Right atrium auricular region (tissue), 2 donors: ENCODE measurements at places on chromosomes 16 and 17.

GRCh38 chr16:81489547-81490267 is 45.1 kb downstream of the CMIP start:
- DNase-seq: no peak
- H3K4me1 ChIP-seq: peaks cover 63% of the 10 kb centered on the region
- H3K27me3 ChIP-seq: no peaks in the 10 kb centered on the region
- no peak overlapping the region for H3K27ac ChIP-seq
- H3K36me3 ChIP-seq: no peaks in the 10 kb centered on the region

- no peak overlapping the region for H3K27ac ChIP-seq
- H3K4me3 ChIP-seq: no peak overlapping the region
- H3K36me3 ChIP-seq: no peaks in the 10 kb centered on the region
- H3K27me3 ChIP-seq: no peaks in the 10 kb centered on the region
Measured at GRCh38 chr17:41943492-41943891, 13.1 kb downstream of the ODAD4 start.

DNA sequence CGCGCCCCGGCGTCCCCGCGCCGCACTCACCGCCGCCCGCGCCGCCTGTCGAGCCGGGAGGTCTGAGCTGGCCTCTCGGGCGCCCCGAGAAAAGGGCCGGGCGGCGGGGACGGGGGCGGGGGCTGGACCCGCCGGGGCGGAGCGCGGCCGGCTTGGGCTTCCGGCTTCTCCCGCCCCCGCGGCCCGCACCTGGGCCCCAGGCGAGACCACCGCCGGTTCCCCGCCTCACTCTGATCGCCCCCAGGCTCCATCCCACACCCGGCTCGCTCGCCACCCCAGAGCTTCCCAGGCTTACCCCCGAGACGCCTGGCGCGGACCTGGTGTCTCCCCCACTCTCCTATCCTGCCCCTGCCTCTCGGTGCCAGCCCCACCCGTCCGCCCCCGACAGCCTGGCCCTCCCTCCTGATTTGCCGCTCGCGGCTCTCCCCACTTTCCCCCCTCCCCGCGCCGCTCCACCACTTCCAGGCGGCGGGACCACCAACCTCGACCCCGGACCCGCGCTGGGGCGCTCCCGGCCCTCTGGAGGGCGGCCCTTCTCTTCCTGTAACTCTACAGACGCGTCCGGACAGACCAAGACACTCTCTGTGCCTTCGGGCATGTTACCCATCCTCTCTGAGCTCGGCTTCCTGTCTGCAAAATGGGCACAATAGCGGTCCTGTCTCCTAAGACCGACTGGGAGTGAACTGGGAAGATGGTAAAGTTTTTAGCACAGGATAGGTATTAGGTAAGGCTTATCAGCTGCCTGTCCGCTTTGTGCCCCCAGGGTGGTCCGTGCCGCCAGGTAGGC is at the start of gene LITAF:
LITAF (minus strand) TSS at position 64 of the 787 bp plus-strand sequence. CDS start 30,189 bp downstream, outside the sequence.
- H3K27ac ChIP-seq: peak within 1 kb of the TSS; percentile 95
- H3K36me3 ChIP-seq: no peaks in the 10 kb centered on the region
- peaks cover 32% of the 10 kb centered on the region for H3K4me1 ChIP-seq
- DNase-seq: peak; percentile 69

DNA sequence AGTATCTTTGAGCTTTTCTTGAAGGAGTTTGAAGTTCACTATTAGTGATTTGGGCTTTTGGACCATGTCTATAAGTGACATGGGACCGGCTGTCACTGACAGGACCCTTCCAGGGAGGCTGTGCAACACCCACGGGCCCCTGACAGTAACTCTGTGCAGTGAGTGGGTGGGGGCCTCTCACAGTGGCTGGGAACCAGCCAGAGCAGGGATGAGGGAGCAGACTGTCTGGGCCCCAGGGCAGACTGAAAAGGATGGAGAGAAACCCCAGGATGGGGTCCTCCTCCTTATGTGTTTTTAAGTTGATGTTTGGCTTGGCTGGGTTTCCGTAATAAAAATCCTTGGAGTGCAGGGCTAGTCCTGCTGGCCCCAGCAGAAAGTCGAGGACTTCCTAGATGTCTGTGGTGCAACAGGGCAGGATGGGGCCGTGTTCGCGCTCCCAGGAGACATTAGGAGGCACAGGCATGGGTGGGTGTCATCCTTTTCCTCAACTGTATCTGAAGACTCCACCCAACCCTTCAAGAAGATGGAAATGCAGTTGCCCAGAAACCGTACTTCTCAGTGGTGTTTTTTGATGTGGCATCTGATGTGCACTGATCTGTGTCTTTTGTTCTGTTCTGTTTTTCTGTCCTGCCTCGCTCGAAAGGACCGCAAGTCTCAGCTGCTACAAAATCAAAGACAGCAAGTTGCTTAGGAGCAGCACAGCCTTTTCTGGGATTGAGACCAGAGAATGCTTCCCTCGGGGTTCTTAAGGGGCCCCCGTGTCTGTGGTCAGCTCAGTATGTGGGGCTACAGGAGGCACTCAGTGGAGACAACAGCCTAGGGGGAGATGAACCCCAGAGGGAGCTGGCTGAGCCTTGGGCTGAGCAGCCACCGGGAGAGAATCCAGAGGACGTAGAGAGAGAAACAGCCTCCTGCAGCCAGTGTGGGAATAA is 24.2 kb downstream of the PLD6 start:
- no peaks in the 10 kb centered on the region for H3K27me3 ChIP-seq
- H3K36me3 ChIP-seq: peaks cover 60% of the 10 kb centered on the region
- peaks cover 48% of the 10 kb centered on the region for H3K4me1 ChIP-seq
- H3K4me3 ChIP-seq: no peak overlapping the region

- H3K36me3 ChIP-seq: no peaks in the 10 kb centered on the region
- H3K27me3 ChIP-seq: no peaks in the 10 kb centered on the region
- no peak for DNase-seq
- H3K4me3 ChIP-seq: no peak overlapping the region
- H3K4me1 ChIP-seq: no peaks in the 10 kb centered on the region
Measured at GRCh38 chr17:10048629-10049350, 143.7 kb upstream of the RCVRN start.
